Stimulated activated CD4-positive, alpha-beta T cell treated with anti-CD3 and anti-CD28 coated beads, Interleukin-4, amount 100 ng/mL, for 4 hours (primary cell): ENCODE measurements at places on chromosomes 16 and 17.
A peak's percentile ranks its signal among the peaks of the same experiment; 100 is the strongest.

DNA sequence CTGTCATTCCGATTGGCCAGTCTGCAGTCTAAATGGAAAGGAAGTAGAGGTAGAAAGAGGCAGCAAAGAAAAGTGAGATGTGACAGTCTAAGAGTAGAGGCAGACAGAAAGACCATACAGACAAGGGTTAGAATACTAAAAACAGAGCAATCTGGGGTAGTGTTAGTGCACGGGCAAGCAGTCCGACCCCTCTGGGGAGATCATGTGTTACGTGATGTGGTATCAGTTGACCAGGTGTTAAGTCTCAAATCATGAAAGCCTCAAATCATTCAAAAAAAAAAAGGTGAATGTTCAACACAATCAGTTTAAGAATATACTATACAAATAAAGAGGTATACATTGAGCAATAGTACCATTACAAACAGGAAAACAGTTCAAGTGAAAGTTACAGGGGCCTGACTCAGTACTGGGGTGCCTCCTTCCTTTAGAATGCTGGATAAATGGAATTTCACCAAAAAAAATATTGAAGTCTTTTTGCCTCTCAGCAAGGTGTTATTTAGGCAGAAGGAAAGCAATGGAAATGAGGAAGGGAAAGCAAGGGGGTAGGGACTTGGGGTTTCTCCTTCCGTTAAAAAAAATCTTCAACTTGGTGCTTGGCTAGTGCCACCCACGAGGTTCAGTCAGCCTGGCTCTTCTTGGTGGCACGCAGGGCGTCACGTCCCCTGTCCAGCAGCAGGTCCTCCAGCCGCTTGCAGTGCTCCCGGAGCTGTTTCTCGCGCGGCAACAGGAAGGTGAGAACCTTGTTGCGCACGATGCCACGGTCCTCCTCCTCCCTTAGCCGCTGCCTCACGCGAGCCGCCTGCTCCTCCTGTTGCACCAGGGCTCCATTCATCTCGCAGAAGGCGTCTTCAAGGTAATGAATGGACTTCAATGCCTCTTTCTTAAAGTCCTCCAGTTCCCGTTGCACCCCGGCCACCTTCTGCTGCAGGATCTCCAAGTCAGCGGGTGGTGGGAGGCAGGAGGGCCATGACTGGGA lies 616 bp downstream of the CCDC182 start:
- DNase-seq: no peak

- peak; percentile 63 for DNase-seq
Measured at GRCh38 chr16:88810912-88811768, 588 bp downstream of the APRT start.

DNA sequence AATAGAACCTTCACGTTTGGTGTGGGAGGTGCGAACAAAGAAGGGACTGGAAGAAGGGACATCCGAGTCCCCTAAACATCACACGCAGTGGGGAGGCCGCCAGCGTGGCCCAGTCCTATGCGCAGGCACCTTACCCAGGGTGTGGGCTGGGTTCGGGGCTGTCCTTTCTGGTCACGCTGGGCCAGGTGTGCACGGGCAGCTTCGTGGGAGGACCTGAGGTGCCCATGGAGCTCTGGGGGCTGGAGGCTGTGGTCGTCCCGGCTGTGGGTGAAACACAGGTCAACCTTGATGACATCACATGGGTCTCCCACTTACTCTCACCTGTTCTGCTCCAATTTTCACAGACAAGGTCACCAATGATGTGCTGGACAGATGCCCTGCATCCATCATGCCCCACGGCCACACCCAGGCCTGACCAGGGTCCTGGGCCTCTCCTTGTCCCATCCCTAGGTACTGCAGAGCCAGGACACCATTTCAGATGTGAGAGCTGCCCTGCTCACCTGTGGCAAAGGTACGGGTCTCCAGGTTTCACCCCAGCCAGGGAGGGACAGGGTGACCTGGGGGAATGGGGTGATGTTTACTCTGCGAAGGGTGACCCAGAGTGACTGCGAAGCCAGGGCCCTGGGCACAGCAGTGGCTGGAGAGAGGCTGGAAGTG lies 3.1 kb downstream of the CD300C start:
- no peak for DNase-seq

DNA sequence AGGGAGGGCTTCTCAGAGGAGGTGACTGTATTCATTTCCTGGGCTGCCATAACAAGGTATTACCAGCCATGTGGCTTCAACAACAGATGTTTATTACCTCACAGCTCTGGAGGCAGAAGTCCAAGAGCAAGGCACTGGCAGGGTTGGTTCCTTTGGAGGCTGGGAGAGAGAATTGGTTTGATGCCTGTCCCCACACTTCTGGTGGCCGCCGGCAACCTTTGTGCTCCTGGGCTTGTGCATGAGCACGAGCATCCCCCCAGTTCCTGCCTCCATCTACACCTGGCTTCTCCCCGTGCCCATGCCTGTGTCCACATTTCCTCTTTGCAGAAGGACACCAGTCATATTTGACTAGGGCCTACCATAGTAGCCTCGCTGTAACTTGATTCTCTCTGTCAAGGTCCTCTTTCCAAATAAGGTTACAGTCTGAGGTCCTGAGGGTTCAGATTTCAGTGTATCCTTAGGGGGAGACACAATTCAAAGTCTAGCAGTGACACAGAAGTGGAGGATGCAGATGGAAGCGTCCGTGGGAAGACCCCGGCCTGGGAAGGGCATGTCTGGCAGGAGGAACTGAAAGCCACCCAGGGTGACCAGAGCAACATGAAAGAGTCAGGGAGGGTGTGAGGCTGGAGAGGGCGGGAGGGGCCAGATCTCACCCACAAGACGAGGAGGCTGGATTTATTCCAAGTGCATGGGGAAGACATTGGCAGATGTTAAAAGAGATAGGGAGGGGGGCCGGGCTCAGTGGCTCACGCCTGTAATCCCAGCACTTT lies 188.2 kb upstream of the HSBP1 start:
- DNase-seq: no peak

DNA sequence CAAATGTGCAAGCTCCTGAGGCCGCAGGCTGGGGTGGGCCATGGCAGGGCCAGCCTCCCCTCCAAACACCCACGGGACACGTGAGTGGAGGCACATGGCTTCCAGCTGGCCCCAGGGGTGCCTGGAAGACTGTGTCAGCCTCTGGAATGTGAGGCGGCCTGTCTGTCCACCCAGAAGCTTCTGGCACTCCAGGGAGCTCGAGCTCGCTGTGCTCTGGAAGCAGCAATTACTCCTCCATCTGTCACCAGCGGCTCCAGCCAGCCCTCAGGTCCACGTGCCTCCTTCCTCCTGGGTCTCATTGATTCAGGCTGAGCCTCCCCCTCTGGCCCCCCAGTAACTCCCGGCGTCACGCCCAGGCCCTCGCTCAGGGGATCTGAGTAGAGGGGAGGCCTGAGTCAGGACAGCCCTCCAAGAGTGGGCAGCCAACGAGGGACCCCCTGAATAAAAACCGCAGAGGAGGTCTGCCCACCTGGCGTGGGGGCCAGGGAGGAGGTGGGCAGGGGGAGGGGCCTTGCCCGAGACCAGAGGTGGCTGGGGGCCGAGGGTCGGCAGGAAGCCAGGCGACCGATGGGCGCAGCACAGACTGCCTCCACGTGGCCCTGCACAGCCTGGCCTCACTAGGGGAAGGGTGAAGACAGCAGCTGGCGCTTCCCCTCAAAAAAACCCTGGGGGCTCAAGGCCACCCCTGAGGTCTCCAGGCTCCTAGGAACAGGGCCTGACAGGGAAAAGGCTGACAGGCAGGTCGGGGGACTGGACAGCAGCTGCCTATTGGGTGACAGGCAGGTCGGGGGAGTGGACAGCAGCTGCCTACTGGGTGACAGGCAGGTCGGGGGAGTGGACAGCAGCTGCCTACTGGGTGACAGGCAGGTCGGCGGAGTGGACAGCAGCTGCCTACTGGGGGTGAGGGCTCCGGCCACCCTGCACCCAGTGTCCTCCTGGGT lies 11.9 kb downstream of the PIEZO1 start:
- DNase-seq: no peak

DNA sequence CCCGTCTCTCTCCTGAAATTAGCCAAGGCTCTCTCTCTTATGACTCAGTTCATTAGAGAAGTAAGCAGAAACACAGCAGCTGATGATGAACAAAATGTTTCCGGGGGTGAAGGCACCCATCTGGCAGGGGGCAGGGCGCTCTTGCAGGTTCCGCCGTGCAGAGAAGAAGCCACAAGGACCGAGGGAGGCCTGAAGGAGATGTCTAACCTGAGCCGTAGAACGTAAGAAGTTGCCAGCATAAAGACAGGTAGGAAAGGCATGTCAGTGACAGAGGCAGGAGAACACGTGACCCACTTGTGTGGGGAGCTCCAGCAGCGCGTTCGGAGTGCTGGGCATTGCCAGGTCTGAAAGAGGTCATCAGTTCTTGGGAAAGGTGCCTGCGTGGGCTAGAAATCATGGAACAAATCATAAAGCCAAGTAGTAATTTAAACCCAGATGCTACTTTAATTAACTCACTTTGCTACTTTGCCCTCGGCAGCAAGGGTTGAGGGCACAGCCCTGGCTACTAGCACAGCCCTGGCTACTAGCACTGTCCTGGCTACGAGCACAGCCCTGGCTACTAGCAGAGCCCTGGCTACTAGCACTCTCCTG lies 198.6 kb downstream of the RPTOR start:
- DNase-seq: peak; percentile 75

DNA sequence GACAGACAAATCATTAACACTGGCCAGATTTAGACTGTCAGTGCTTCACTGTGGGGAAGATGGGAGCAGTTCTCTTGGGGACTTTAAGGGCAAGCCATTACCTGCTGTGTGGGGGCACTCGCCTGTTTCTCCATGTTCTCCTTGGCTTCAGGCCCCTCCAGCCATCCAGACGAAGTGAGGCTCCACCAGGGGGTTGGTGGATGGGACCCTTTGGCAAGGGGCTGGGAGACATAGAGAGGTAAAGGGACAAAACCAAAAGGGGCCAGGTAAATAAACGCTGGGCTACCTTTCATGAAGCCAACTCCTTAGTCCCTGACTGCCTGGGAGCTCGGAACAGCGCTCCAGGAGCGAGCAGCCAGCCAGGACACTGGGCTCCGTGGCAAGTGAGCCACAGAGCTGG lies 14.0 kb downstream of the TBX4 start:
- no peak for DNase-seq

- no peak for DNase-seq
Measured at GRCh38 chr17:28740406-28741357, 3.1 kb upstream of the TRAF4 start.

- DNase-seq: no peak
Measured at GRCh38 chr16:79329166-79329521, 271.4 kb downstream of the MAF start.
